Kidney glomerular epithelial cell (primary cell): ENCODE measurements at places on chromosomes 1 and 21.

DNA sequence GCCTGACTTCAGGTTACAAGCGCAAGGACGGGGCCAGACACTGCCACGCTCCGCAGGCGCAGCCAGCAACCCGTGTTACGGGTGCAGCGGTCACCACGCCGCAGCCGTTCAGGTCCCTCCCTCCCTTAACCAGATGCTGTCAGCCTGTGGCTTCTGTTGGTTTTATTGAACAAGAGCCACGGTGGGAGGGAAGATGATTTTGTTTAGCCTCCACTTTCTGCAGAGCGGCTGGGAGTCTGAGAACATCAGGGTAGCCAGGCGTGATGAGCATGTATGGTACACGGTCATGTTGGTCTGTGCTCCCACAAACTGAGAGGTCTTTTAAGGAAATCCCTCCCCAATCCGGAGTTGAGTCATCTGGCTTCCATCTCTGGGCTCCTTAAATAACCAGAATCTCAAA is 18.5 kb upstream of the ADARB1 start:
- peak; percentile 36 for DNase-seq

DNA sequence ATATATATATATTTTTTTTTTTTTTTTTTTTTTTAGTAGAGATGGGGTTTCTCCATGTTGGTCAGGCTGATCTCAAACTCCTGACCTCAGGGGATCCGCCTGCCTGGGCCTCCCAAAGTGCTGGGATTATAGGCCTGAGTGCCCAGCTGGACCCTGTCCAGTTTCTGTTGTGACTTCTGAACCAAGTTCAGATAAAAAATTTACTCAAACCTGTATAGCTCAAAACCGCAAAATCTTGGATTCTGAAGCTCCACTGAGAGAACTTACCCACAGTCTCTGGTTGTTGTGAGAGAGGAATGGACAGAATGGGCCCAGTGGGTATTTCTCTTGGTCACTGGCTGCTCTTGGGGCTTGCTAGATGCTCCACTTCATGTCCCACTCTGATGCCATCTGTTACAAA is 76.4 kb downstream of the HS2ST1 start:
- DNase-seq = no peak

GRCh38 chr21:41953831-41954653 is at the start of gene C2CD2:
Gene C2CD2, minus strand, starts transcription at chr21:41954018. Its CDS starts 370 bp downstream, at chr21:41953648.
- peak; percentile 43 for DNase-seq

DNA sequence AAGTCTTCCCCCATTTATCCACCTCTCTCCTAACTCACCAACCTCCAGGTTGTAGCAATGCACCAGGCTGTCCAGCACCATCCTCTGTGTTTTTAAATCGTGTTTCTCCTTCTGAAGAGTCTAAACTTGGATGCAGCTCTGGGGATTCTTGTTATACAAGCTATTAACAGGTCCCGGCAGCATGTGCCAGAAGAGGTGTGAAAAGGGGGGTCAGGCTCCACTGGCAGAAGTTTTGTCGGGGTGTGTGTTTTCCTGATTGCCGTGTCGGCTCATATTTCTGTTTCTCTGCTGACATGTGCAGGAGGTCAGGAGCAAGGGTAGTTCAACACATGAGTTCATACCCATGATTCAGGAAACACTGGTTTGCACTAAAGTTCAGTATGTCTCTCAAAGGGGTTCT is 658.6 kb upstream of the CAMK1G start:
- no peak for DNase-seq

DNA sequence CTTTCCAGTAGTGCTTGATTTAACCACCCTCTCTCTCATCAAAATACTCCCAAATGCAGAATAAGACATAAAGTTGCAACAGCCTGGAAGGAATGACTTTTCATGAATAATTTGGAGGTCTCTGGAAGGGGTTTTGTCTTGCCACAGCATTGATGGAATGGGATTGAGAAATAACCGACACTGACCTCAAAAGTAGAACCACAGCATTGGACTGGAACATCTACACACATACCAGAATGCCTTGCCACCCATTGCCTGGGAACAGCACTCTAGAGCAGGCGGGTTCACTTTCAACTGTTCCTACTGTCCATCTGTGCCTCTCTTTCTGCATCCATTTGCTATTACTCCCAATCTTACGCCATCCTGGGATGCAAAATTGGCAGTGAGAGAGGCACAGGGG is 149.1 kb upstream of the USP24 start:
- no peak for DNase-seq

GRCh38 chr1:230058626-230059025 is 8.4 kb upstream of the GALNT2 start:
- no peak for DNase-seq

DNA sequence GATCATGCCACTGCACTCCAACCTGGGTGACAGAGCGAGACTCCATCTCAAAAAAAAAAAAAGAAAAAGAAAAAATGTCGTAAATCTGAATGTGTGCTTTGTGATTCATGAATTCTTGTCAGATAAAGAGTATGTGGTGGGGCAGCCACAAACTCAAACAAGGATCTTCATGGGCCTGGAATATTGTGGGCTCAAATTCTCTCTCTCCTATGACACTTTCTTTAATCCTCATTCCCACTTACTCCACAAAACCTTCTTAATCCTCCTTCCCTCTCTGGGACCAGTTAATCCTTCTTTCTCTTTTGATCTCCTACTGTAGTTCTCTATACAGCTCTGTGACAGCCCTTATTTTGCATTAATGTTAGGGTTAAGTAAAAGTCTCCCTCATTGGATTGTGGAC is 112.3 kb downstream of the AK5 start:
- no peak for DNase-seq
